GM12864 (cell line): ENCODE measurements at places on chromosomes 4 and X.
A peak's percentile ranks its signal among the peaks of the same experiment; 100 is the strongest.

GRCh38 chr4:85701861-85702321 lies 226.9 kb downstream of the ARHGAP24 start:
- peak; percentile 68 for DNase-seq

GRCh38 chrX:27746516-27746915 lies 61.3 kb upstream of the MAGEB10 start:
- DNase-seq: no peak

- no peak for DNase-seq
Observed at GRCh38 chr4:48180234-48180633, 46.2 kb upstream of the TXK start.

DNA sequence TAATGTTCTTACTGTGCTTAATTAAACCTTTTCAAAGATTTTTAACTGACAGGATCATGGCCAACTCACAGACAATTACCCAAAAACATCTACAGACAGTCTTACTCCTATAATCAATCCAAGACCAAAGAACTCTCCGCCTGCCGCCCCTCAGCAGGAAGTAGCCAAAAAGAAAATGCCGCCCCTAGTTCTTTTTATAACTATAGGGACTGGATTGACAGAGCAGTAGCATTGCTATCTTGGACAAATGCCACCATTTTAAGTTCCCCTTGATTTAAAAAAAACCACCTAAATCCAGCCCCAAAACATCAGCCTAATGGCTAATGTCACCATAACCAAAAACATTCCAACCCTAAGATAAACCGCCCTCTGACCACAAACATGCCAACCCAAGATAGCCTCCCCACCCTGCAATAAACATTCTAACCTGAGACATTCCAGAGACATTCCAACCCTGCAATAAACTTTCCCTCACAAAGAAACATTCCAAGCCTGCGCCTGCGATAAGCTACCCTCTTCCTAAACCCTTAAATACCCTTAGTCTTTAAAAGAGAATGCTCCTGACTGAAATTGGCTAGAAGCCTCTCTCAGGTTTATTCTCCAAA lies 77.0 kb downstream of the COQ2 start:
- no peak for DNase-seq

DNA sequence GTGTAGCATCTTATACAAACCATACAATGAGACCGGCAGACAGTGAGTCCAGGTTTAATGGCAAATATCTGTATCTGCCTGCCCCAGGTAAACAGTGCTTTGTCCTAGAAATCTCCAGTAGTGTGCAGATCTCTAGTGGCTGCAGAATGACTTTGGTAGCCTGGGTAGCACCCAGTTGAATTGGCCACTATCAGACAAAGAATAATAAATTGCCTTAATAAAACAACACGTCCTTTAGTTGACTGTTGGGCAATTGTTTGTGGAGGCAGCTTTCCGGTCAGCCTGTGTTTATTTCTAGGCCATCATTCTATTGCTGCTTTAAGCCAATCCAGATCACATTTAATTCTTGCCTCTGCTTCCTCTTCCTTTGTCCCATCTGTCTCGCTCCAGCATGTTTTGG lies 52.5 kb downstream of the SNX25 start:
- no peak for DNase-seq

DNA sequence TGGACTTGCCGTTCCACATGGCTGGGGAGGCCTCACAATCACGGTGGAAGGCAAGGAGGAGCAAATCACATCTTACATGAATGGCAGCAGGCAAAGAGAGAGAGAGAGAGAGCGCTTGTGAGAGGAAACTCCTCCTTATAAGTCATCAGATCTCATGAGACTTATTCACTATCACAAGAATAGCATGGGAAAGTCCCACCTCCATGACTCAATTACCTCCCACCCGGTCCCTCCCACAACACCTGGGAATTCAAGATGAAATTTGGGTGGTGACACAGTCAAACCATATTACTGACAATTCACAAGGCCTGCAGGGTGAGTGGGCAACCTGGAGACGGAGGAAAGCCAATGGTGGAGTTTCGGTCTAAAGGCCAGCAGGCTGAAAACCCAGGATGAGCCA lies 394.3 kb upstream of the TRAM1L1 start:
- DNase-seq: no peak

DNA sequence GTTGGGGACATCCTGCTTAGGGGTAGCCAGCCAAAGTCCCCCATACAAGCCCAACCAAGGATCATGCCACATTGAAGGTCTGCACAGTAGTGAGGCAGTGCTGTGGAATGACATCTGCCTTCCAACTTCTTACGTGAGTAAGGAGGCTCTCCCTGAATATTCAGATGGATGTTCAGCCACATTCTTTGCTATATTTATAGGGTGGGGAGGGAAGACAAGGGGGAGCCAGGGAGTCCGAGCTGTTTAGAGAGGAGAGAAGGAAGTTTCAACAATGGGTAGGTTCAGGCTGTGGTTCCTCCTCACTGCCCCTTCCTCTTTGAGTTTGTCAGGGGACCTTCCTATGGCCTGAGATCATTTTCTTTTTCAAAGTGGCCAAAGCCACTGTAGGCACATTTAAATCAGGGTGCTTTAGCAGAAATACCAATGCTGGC lies 29.8 kb downstream of the MSN start:
- DNase-seq: no peak

DNA sequence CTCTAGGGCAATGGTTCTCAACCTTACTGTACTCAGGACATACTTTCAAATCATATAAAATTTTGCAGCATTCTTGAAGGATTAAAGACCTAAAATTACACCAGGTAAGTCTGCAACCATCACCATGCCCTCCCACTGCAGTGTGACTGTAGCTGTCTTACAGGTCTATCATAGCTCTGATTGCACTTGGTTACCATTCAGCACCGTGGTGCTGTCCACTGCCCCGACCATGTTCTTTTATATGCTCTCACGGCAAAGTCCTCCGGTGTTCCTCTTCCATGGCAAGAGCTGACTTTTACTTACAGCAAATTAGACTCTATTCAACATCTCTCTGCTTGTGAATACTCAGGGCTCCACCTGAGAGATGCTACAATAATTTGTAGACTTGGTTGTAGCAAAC lies 11.5 kb downstream of the CRMP1 start:
- DNase-seq: no peak

- DNase-seq: no peak
Observed at GRCh38 chr4:145804116-145804515, 124.2 kb downstream of the C4orf51 start.

DNA sequence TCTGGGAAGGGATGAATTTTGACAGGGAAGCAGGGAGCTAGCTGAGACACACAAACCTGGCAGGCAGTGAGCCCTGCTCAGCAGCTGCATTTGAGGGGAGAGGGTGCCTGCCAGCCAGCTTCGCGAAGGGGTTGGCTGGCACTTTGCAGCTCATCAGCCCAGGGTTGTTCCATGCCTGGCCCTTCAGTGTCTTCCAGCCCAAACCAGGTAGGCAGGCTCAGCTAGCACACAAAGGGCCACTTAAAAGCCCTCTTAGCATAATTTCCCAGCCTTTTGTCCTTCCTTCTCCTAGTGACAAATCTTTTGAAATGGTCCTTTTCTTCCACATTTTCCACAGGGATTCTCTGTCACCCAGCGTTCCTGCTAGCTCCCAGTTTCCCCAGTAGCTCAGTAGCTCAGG lies 4.3 kb upstream of the FRMPD3 start:
- DNase-seq: no peak

DNA sequence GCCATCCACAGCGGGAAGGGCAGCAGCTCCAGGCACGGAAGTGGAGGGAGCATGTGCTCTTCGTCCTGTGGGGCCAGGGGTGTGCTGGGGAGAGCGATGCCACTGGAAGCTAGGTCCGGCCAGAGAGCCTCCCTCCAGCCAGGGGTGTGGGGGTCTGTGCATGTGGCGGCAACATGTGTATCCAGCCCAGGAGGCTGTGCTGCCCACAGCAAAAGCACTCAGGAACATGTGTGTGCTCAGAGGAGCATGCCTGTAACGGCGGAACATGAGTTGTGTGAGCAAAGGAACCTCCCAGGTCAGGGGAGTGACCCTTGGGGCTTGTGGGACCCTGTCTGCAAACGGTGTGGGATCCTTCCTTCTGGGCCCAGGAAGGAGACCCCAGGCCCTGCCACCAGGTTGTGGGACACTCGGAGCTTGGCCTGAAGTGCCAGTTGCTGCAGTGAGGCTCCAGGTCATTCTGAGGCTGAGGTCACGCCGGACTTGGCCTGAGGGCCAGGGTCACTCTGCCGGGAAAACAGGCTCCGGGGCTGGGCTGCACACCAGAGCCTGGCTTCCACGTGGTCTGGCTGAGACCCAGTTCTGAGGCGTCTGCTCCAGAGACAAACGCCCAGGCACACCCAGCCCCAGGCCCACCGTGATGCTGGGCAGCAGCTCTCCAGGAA lies 37.2 kb downstream of the CPLX1 start:
- DNase-seq: no peak

DNA sequence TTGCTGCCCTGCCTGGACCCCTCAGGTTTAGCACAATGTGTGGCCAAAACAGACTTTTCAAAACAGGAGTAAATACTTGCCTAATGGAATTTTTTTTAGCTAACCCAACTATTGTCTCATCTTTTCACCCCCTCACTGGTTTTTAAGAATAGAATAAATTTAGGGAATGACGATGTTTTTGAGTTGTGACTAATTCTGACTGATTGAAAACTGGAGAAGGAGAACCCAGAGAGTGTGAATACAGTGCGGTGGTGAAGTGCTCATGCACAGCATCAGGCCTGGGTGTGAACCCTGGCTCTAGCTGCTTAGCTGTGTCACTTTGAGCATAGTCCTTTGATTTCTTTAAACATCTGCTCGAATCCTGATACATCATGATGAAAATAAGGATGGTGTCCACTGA lies 10.5 kb downstream of the ANTXR2 start:
- DNase-seq: no peak

GRCh38 chr4:97558204-97558778 lies 585.0 kb downstream of the STPG2 start:
- DNase-seq: no peak

- DNase-seq: no peak
Observed at GRCh38 chr4:10416441-10416840, 40.8 kb downstream of the ZNF518B start.

GRCh38 chr4:13872155-13872554 lies 244.6 kb upstream of the BOD1L1 start:
- no peak for DNase-seq

- no peak for DNase-seq
Observed at GRCh38 chr4:110902500-110902899, 279.6 kb upstream of the PITX2 start.

- no peak for DNase-seq
Observed at GRCh38 chrX:40806513-40807220, 71.3 kb upstream of the MED14 start.

DNA sequence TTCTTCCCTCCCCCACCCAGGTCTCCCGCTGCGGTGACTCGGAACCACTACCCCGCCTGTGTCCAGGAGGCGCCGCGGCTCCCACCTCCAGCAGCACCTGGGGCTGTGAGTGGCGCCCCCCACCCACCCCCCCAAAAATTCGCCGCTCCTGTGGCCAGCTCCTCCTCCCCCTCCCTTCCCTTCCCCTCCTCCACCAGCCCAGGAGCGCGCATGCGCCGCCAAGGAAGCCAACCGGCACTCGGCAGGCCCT lies 278 bp downstream of the CLOCK start:
- no peak for DNase-seq

- no peak for DNase-seq
Observed at GRCh38 chr4:3612281-3612680, 80.1 kb upstream of the LRPAP1 start.

- DNase-seq: no peak
Observed at GRCh38 chr4:14841801-14842768, 160.2 kb upstream of the CPEB2 start.

- DNase-seq: no peak
Observed at GRCh38 chrX:123493857-123494256, 239.0 kb downstream of the THOC2 start.

- no peak for DNase-seq
Observed at GRCh38 chr4:4704267-4704666, 155.2 kb upstream of the MSX1 start.

DNA sequence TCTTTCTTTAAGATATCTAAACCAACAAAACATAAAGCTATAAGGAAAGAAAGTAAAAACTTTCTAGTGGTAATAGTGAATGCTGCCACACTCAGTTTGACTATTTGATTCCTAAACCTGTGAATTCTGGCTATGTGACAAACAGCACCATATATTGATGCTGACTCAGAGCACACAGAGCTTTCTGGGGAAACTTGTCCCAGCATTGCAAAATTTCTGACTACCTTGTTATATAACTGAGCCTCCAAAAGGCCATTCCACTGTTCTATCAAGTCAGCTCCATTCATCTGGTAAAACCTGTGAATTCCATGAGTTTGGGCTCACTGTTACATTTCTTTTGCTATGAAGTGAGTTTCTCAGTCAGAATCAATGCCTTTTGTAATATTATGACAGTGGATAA lies 1229.7 kb downstream of the PCDH18 start:
- no peak for DNase-seq
